ENCODE measurements at places on chromosomes 11 and 22.

GRCh38 chr11:19786644-19787043 is 74.0 kb downstream of the NAV2 start:
- DNase-seq = no peak

DNA sequence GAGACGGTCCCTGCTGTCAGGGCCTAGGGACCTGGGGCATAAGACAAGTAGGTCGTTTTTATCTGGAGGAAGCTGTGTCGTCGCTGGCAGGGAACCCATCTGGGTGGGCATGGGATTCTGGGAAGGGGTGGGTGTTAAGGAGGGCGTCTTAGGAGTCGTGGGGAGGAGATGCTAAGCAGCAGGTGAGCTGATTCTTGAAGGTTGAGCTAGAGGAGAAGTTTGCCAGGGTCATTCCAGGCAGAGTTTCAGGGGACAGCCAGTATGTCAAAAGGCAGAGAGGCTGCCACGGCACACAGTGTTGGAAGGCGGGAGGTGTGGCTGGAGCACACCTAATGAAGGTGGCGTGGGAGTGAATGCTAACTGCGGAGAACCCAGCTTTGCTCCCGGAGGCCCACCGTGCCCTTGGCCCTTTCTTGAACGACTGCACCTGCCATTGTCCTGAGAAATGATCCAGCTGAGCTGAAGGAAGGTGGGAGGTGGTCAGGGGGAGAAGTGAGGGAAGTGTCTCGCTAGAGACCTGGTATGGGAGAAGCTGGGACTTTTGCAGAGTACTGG is 1.3 kb downstream of the FAM118A start:
- no peak for DNase-seq

DNA sequence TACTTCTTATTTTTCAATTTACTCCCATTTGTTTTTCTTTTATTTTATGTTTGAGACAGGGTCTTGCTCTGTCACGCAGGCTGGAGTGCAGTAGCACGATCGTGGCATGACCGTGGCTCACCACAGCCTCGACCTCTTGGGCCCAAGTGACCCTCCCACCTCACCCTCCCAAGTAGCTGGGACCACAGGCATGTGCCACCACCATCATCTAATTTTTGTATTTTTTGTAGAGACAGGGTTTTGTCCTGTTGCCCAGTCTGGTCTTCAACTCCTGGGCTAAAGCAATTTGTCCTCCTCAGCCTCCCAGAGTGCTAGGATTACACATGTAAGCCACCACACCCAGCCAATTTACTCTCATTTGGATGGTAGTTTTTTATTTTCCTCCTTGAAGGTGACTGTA is 679.3 kb upstream of the CCDC179 start:
- no peak for DNase-seq

GRCh38 chr11:76745561-76746207 is 37.5 kb upstream of the TSKU start:
- DNase-seq = no peak

DNA sequence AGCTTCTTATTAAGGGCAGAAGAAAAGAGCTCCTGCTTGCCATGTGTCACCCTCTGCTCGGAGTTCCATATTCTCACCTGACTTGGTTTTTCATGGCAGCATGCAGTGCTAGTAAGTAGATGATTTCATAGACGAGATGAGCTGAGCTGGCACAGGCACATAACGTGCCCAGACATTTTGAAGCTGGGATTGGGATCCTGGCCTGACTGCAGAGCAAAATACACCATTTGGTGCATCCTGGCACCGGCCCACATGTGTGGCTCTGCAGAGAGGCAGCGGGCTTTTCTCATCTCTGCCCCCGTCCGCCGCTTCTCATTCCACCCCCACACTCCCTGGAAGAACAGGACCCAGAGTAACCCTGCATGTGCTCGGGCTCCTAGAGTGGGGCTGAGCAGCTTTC is 24.8 kb downstream of the FAM118A start:
- DNase-seq = peak; percentile 45

DNA sequence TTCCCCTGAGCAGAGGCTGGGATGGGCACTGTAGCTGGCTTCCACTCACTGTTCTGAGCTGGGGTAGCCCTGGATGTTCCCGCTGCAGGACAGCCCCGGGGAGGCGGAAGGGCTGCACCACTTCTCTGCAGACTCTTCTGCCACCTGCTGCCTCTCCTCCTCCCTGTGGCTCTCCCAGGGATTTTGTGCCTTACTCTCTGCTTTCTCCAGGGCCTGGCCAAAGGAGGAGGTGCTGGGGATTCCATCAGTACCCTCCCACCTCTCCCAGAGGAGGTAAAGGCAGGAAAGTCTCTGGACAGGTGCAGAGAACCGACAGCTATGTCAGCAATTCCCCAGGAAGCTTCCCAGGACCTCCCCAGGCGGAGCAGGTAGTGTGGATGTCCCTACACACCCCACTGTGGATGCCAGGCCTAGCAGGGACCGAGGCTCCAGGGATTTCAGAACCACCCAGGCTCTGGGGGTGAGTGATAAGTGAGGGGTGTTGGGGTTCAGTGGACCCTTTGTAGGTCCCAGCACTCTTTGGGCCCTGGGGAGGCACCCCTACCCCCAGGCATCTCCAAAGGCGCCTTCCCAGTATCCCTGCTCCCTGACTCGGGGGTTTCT is 11.3 kb downstream of the DUSP8 start:
- no peak for DNase-seq

DNA sequence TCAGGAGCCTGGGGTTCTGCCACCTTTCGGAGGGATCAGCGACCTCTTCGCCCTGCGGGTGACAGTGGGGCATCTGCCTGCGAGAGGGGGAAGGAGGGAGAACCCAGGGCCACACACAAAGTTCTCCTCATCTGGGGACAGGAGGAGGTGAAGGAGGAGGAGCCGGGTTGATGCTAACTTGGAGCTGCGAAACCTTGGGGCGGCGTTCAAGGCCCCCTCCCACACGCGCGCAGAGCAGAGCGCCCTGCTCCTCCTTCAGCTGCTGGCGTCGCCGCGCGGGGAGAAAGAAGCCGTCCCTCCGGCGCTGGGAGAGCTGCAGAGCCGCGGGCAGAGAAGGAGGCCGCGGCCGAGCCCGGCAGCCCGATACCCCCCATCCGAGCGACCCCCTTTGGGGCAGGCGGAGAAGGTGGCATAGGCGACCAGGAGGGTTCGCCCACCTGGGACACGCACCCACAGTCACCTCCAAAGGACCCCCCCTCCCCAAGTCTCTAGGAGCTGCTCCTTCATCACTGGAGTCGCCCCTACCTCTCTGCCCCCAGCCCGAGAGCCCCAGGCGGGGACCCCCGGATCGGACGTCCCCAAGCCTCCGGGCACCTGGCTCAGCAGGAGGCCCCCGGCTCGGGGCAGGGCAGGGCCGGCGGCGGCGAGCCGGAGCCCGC is at the start of gene RASD2:
TSS of gene RASD2 (plus strand) at position 237 of the 659 bp plus-strand sequence. CDS start 5,979 bp downstream, outside the sequence.
- peak; percentile 50 for DNase-seq

DNA sequence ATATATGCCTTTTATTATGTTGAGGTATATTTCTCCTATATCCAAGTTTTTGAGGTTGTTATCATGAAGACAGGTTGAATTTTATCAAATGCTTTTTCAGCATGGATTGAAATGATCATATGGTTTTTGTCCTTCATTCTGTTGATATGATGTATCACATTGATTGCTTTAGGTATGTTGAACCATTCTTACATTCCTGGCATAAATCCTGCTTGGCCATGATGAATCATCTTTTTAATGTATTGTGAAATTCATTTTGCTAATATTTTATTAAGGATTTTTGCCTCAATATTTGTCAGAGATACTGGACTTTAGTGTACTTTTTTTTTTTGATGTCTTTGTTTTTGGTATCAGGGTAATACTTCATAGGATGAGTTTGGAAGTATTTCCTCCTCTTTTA is 283.8 kb upstream of the C11orf87 start:
- DNase-seq = no peak

DNA sequence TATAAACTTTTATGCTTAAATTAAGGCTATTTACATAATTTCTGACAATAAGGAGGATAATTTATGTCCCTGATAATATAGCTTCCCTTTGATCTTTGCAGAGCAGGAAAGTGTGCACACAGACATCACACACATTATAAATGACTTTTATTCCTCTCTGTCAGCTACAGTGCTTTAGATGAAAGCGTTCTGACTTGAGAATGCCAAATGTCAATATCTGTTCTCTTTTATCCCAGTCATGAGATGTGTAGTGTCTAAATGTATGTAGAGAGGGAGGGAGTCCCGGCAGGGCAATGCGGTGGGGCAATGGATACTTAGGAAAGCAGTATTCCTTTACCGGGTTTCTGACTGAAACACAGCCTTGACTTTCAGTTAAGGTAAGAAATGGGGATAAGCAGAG is 225.4 kb upstream of the CHORDC1 start:
- DNase-seq = no peak

DNA sequence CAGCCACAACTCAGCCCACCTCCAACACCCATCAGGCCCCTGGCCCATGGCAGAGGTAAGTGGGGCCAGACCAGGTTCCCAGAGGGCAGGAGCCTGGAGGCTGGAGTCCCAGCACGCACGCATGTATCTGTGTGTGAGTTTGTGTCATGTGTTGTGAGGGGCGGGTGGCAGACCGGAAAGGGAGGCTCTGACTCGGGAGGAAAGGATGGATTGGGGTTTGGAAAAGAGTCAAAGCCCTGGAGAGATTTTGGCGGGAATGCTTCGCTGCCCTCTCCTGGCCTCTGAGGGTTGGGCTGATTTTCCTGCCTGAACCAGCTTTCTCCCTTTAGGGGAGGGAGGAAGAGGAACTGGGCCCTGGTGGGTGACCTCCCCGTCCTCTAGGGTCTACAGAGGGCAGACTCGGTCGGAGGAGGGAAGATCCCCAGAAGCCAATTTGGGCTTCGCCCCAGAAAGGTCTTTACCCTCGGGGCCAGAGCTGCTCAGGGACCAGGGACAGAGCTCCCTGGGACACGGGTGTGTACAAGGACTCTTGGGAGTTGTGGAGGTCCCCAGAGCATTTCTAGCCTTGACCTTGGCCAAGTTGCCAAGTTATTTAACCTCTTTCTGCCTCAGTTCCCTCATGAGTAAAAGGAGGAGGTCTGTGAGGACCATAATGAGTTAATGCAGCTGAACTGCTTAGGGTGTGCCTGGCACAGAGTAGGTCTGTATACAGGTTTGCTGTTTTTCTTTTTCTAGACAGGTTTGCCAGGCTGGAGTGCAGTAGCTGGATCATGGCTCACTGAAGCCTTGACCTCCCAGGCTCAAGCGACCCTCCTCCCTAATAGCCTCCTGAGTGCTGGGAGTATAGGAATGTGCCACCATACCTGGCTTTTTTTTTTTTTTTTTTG is 6.9 kb downstream of the C11orf68 start:
- no peak for DNase-seq

GRCh38 chr22:46068593-46069491 is 81.5 kb upstream of the PPARA start:
- no peak for DNase-seq

DNA sequence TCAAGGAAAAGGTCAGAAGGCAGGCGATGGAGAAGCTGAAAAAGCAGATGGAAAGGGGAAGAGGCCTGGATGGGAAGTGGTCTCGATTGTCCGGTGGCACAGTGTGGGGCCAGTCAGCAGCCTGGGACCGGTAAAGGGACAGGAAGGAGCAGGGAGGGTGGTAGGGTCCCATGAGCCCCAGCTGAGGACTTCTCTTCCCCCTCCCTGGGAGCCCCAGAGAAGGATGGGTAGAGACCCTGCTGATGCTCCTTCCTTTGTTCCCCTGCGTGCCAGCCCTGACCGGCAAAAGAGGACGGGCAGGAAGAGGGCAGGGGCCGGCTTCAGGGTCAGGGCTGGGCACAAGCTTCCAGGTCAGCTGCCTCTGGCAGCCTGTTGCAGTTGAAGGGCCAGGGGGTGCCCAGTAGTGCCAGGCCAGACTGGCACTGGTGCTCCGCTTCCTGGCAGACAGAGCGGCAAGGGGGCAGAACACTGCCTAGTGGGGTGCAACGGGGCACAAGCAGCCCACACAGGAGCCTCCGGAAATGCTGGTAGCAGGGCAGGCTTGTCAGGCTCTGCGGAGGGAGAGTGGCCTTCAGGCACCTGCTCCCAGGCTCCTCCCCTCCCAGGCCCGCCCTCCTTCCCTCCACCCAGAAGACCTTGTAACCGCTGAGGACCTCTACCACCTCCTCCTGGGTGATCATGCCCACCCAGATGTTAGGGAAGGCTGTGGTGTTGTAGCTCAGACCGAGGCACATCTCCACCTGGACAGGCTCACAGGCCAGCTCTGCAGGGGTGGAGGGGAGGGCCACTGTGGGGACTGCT is 739 bp upstream of the C1QTNF5 start:
- DNase-seq = no peak

- DNase-seq = peak; percentile 47
Measured at GRCh38 chr11:11171854-11172253, 181.2 kb downstream of the CSNK2A3 start.

GRCh38 chr11:36253238-36253637 is 36.0 kb downstream of the COMMD9 start:
- DNase-seq = peak; percentile 72

DNA sequence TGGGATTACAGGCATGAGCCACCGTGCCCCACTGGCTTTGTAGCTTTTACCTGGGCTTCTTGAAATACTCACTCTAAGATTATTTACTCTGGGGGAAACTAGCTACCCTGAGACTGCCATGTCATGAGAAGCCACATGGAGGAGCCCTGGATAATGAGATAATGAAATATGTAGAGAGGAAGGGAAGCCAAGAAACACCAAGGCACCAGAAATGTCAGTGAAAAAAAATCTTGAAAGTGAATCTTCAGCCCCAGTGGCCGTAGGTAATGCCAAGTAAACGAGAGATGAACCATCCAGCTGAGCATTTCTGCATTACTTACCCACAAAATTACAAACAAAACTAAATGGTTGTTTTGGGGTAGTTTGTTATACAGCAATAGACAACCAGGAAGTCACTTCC is 125.6 kb downstream of the APIP start:
- no peak for DNase-seq

GRCh38 chr11:2701230-2701629 is 1.4 kb upstream of the KCNQ1OT1 start:
- DNase-seq = no peak

- no peak for DNase-seq
Measured at GRCh38 chr11:129248618-129249017, 56.5 kb upstream of the ARHGAP32 start.

DNA sequence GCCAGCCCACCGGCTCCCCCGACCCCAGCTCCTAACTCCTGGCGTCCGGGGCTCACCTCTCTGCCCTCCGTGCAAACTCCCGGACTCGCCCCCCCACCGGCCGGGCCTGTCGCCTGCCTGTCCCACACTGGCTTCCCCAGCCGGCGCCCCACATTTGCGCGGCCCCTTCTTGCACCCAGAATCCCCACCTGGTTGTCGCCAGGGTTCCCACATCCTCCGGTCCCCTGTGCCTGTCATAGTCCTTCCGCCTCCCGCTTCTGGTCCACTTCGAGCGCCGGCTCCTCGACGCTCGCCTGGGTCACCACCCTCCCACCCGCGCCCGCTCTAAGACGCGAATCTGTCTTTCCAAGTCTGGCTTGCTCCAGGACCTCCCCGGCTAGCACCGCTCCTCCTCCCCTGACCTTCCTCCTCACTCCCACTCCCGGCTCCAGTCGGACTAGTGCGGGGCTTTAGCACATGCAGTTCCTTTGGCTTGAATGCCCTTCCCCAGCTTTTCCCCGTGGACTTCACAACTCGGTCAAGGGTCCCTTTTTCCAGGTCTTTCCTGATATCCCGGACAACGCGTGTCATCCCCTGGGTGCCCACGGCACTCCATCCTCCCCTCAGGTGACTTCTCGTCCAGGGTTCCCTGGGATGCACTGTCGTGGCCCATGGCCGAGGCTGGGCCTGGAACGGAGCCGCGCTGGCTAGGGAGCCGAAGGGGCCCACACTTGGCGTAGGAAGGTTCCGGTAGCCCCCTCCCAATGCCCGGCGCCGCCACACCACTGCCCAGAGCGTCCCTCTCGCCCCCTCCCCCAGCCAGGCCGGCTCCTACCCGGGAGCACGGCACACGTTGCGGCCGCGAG is 635 bp downstream of the SCARF2 start:
- no peak for DNase-seq
